Activated naive CD8-positive, alpha-beta T cell treated with anti-CD3 and anti-CD28 coated beads, Interleukin-2, amount 10 ng/mL, durations not matched to agents 7 days and 5 days (primary cell): ENCODE measurements at places on chromosomes 12 and 14.

DNA sequence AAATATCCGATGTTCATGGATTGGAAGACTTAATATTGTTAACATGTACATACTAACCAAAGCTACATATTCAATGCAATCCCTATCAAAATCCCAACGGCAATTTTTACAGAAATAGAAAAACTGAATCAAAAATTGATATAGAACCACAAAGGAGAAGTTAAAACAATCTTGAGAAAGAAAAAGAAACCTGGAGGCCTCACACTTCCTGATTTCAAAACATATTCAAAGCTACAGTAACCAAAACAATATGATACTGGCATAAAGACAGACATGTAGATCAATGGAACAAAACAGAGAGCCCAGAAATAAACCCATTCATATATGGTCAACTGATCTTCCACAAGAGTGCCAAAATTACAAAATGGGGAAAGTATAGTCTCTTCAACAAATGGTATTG lies 5.4 kb upstream of the PELI2 start:
- DNase-seq, result no peak

- peak; percentile 5 for DNase-seq
Observed at GRCh38 chr14:101926085-101926484, 38.3 kb upstream of the DYNC1H1 start.

DNA sequence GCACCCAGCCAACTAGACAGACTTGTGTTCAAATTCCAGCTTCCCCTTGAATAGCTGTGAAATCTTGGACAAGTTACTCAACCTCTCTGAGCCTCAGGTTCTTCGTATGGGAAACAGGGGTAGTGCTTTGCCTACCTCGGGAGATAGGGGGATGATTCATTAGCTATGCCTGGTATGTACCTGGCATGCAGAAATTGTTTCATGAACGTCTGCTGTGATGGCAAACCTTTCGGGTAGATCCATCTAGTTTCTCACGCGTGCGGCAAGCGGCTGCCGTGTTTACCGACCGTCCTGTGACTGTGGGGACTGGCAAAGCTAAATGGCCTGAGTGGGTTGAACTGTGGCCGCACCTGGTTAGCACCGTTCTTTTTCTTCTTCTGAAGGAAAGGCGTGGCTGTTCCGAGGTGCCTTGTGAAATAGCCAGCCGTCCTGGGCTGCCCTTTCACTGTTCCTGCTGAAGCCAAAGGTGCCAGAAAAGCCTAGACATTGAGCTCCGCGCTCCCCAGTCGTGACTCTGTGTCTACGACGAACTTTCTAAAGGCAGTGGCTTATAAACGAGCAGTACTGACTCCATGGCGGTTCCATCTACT lies 40.6 kb upstream of the MED13L start:
- no peak for DNase-seq

DNA sequence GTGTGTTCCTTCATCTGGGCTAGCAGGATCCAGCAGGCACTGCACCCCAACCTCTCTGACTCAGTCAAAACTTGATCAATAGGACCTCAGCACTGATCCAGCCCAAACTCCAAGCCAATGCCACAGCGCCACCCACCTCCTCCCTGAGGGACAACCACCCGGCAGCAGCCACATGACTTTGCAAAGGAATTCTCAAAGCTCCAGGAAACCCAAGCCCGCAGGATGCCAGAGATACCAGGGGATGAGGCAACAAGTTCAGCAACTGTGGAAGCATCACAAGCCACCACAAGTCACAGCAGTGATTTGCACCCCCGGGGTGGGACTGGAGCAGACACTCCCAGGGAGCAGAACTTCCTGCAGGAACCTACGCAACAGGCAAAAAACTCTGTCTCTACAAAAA lies 37.3 kb downstream of the ACTN1 start:
- no peak for DNase-seq

- DNase-seq, result no peak
Observed at GRCh38 chr14:63632932-63633514, 8.6 kb downstream of the WDR89 start.

- no peak for DNase-seq
Observed at GRCh38 chr14:89810101-89810500, 144.4 kb downstream of the EFCAB11 start.

DNA sequence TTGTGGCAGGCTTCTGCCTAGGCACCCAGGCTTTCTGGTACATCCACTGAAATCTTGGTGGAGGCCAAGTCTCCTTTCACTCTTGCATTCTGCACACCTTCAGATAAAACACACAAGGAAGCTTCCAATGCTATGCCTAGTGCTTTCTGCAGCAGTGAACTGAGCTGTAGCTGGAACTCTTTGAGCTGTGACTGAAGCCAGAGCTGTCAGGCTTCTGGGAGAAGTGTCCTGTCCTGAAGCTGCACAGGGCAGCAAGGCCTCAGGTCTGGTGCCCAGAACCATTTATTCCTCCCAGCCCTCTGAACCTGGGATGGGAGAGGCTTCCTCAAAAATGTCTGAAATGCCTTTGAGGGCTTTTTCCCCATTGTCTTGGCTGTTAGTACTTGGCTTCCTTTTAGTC lies 941.7 kb downstream of the LRFN5 start:
- DNase-seq, result no peak

DNA sequence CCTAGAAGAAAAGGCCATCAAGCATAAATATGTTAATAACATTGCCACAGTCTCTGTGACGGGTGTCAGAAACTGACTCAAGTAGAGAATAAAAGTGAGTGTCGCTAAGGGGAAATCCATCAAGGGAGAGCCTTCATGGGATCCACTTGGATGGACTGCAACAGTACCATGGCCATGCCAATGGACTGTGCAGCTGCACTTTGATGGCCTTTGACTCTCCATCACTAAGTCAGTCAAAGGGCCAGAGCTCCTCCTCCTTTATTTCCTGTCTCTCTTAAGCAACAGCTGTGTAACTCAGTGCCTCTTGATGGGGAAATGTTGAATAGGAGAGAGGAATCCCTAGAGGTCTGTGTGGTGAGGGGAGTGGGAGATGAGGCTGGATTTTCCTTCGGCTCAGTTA lies 335.2 kb downstream of the BMP4 start:
- no peak for DNase-seq
